Right lobe of liver (tissue), 6 donors: ENCODE measurements at places on chromosomes 16 and 17. TPM values are rescaled to one million over a fixed set of nuclear protein-coding genes. Genes with fewer than 3 reads are reported as not detected.

Gene CCL14
- total RNA-seq: 130 TPM

Gene SYNGR3
- total RNA-seq: not detected

Gene CHST5
- not detected for total RNA-seq

Gene ANKFN1
- not detected for total RNA-seq

Gene ATMIN
- total RNA-seq: 12.8 TPM

Gene C1QTNF8
- not detected for total RNA-seq

Gene ZSCAN10
- not detected for total RNA-seq

Gene TEKT1
- not detected for total RNA-seq

Gene IL17C
- total RNA-seq: not detected

Gene ASGR1
- 414 TPM for total RNA-seq

Gene TMEM238L
- total RNA-seq: not detected

Gene BCL6B
- 3.3 TPM for total RNA-seq

Gene TMEM92
- total RNA-seq: 1.5 TPM

Gene PARN
- total RNA-seq: 13.4 TPM

Gene CDH8
- total RNA-seq: not detected

Gene ITGAD
- 0.13 TPM for total RNA-seq

Gene RAB40B
- total RNA-seq: 8.6 TPM

Gene SETD1A
- total RNA-seq: 7.2 TPM

Gene TBC1D3H
- not detected for total RNA-seq

Gene DHRS7C
- not detected for total RNA-seq

Gene SMTNL2
- total RNA-seq: 0.14 TPM

Gene MEIOC
- total RNA-seq: not detected

Gene SDR42E2
- total RNA-seq: not detected

Gene SGCA
- 1.7 TPM for total RNA-seq

Gene CCL1
- total RNA-seq: not detected

Gene EEF2KMT
- total RNA-seq: 9.2 TPM

Gene KIFC3
- 50.5 TPM for total RNA-seq

Gene SPEM3
- total RNA-seq: not detected

Gene KRTAP1-5
- total RNA-seq: not detected

Gene IRX5
- not detected for total RNA-seq

Gene ABCC11
- total RNA-seq: 2.1 TPM

Gene SMPD3
- 27.2 TPM for total RNA-seq

Gene SLC39A11
- 49.6 TPM for total RNA-seq

Gene KLHL10
- not detected for total RNA-seq

Gene FZD2
- total RNA-seq: 0.64 TPM

Gene ACSF2
- 39.0 TPM for total RNA-seq

Gene TBC1D28
- total RNA-seq: not detected

Gene GRAPL
- total RNA-seq: 0.74 TPM

Gene TP53TG3C
- not detected for total RNA-seq

Gene EMC8
- total RNA-seq: 9.2 TPM

Gene ANKRD40CL
- 0.29 TPM for total RNA-seq

Gene CDH15
- 3.3 TPM for total RNA-seq

Gene GLG1
- total RNA-seq: 44.5 TPM

Gene CDRT15
- not detected for total RNA-seq
